Heart left ventricle (tissue), 16 donors: ENCODE measurements at places on chromosomes 4 and X. TPM values are rescaled to one million over a fixed set of nuclear protein-coding genes. Genes with fewer than 3 reads are reported as not detected.

DNA sequence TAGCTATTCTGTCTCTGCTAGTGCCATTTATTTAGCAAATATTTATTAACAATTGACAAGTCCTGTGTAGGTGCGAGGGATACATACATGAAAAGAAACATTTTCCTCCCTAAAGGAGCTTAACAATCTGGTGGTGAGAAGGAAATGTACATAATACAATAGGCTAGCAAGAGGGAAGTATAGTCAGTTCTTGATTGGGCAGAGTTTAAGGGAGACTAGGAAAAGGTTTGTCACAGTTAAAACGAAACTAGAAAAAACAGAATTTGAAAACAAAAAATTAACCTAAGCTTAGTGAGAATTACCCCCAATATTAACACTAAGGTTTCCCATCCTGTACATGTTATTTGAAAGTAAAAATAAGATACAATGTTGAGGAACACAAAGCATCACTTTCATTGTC lies 8.6 kb upstream of the MAML3 start:
- no peak for DNase-seq

CFAP47 gene
- polyA plus RNA-seq, result not detected

SLC7A11 gene
- 0.04 TPM for polyA plus RNA-seq

- peak; percentile 19 for DNase-seq
Observed at GRCh38 chrX:109840585-109840984, 107.5 kb upstream of the ACSL4 start.

ADGRA3 gene
- polyA plus RNA-seq, result 9.6 TPM

- no peak for DNase-seq
Observed at GRCh38 chr4:173214231-173214630, 45.6 kb downstream of the GALNT7 start.

DGKK gene
- polyA plus RNA-seq, result not detected

- DNase-seq, result no peak
Observed at GRCh38 chrX:9301836-9302235, 163.0 kb upstream of the TBL1X start.

GRCh38 chr4:80092847-80093246 lies 19.8 kb upstream of the ANTXR2 start:
- DNase-seq, result no peak

DNA sequence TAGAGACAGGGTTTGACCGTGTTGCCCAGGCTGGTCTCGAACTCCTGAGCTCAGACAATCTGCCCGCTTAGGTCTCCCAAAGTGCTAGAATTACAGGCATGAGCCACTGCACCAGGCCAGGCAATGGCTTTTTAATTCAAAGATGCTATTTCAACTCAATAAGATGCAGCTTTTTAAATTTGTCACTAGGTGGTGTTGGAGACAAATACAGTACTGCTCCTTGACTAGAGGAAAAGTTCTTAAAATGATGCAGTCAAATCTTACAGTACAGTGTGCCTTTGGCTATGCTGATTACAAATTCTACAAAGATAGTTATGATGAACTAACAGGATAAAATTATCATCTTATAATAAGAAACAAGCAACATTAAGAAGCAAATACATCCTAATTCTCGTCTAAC lies 441.1 kb downstream of the KCNIP4 start:
- DNase-seq, result no peak

GRCh38 chr4:14596437-14596836 lies 405.8 kb upstream of the CPEB2 start:
- DNase-seq, result no peak

GRCh38 chr4:186643501-186644310 lies 80.0 kb downstream of the FAT1 start:
- DNase-seq, result no peak

DNA sequence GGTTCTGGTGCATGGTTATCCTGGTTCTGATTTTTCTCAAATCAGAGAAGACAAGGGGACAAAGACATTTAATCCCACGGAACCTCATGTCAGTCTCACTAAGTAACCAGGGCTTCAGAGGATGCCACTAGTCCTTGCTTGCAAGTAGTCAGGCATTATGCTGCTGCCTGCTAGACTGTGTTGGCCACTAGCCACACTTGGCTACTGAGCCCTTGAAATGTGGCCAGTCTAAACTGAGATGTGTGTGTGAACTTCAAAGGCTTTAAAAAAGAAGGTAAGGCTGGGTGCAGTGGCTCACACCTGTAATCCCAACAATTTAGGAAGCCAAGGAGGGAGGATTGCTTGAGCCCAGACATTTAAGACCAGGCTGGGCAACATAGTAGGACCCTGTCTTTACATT lies 48.6 kb upstream of the IGFBP7 start:
- no peak for DNase-seq

DNA sequence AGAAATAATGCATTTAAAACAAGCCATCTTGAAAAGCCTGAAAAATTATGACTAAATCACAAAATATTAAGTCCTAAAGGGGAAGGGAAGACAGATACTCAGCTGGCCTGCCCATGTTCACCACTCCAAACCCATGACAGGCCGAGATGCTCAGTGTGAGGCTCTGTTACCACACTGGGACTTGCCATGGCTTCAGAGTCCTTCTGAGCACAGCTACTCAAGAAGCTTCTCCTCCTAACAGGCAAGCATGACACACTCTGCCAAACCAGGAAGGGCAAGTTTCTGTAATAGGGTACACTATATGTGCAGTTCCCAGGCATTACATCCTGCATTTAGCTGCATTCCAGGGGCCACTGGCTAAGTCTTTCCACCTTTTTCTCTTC lies 34.0 kb upstream of the CYBB start:
- no peak for DNase-seq

DNA sequence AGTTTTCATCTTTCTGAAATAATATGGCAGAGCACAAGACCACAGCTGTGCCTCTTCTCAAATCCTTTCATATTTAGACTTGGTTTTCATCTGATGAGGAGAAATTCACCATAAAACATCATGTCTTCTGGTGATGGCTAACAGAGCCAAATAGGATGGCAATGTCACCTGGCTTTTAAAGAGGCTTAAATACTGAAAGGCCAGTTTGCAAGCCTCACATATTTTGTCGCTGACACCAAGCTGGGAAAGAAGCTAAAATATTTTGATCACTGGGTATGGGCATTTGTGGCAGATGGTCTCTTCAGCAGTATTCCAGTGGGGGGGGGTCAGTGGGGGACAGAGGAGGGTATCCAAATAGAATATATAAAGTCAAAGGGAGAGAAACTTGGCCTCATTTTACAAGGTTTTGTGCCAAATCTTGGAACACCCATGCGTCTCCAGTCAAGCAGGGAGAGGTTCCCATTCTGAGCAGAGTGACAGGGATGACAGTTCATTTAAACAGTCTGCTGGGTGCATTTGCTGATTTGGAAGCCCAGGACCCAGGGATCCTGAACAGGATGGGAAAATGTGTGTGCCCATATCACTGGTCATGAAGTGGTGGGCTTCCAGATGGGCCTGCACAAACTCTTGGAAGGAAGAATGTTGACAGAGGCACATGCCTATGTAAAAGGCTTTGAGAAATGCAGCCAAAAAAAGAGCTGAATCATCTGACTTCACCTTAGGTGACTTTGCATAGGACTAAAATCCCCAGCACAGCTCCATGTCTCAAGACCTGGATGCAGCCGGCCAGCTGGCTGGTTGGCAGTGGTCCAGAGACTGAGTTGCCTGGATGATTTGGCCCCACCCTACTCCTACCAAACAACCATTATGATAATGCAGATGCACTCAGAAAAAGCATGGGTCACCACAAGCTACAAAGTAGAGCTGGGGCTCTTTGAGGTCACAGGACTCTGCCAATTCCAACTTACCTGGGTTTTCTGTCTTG lies 484.4 kb upstream of the NR3C2 start:
- DNase-seq, result peak; percentile 25

DNA sequence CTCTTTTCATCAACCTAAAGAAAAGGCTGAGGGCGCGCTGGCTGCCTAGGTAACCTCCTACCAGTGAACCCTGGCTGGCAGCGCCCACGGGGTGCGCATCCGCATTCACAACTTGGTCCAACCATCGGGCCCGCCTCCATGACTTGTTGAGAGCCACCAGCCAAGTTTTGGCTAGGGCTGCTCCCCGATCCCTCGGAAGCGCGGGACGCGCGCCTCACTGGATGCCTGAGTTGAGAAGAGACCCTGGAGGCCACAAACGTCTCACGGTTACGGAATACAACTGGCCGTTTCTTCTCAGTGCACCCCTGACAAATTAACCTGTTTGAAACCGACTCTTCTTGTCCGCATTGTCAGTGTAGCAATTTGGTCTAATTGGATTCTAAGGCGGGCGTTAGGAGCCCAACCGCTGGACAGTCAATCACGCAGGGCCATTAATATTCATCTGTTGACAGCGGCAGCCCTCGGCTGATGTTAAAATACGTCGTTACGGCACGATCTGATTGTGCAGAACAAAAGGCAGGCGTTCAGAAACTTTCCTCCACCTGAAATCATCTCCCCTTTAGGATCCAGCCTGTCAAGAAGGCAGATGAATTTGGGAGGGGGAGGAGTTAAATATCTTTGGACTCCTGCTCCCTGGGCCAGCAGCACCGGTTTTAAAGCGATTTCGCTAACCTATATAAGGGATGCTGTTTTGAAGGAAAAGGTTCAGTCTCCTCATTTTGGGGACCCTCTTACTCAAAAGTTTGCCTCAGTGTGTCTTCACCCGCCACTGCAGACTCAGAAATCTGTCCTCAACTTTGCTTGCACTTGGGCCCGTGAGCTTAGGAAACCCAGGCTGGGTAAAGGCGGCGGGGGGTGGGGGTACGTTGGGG lies 1.2 kb downstream of the GPC3 start:
- DNase-seq, result no peak

TMSB15C gene
- 0.08 TPM for polyA plus RNA-seq

MAP7D2 gene
- polyA plus RNA-seq, result 0.11 TPM

DNA sequence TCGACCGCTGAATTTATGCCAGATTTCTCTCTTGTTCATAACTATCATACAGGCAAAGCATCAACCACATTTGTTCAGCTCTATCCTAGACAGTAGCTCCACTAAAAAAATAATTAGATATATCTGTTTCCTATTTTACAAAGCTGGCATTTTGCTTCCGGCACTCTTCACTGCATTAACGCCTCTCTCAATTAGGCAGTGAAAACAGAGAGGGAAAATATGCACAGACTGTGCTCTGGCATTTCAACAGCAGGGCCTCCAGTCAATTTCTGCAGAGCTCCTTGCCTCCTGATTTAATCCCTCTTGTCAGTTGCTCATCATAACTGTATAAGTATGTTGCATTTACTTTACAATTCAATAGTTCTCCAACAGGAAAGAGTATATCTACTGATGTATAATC lies 666.9 kb upstream of the INTU start:
- DNase-seq, result no peak
